ENCODE measurements at places on chromosomes 3 and 15.

- no peak for DNase-seq
These were observed 97.9 kb upstream of the NANOGP8 start for GRCh38 chr15:35182841-35183479.

DNA sequence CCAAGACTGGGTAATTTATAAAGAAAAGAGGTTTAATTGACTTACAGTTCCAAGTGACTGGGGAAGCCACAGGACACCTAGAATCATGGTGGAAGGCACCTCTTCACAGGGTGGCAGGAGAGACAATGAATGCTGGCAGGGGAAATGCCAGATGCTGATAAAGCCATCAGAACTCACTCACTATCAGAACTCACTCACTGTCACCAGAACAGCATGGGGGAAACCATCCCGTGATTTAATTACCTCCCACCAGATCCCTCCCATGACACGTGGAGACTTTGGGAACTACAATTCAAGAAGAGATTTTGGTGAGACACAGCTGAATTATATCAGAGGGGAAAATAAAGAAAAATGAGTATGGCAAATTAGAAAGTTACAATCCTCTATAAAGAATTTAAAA is 310.9 kb downstream of the BCHE start:
- no peak for DNase-seq

- no peak for DNase-seq
These were observed 177.5 kb upstream of the LPP start for GRCh38 chr3:187976365-187976900.

- no peak for DNase-seq
These were observed 519.8 kb upstream of the MDFIC2 start for GRCh38 chr3:70832089-70832833.

DNA sequence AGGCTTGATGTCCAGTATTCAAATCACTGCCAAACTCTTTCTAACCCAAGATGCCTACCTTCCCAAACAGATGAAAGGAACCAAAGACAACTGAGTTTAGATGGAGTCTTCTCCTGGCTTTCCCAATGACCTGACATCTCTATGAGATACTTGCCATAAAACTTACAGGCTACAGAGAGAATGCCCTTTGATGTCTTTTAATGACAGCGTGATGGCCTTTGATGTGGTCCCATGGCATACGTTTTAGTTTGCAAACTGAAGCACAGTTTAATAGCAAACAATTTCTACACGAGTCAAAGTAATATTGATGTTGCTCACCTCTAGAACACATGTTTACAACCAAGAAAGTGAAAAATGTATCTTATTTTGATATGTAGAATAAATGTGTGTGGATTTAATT is 73.2 kb downstream of the ZIC4 start:
- no peak for DNase-seq

- no peak for DNase-seq
These were observed 75.7 kb downstream of the C3orf38 start for GRCh38 chr3:88225326-88226008.

DNA sequence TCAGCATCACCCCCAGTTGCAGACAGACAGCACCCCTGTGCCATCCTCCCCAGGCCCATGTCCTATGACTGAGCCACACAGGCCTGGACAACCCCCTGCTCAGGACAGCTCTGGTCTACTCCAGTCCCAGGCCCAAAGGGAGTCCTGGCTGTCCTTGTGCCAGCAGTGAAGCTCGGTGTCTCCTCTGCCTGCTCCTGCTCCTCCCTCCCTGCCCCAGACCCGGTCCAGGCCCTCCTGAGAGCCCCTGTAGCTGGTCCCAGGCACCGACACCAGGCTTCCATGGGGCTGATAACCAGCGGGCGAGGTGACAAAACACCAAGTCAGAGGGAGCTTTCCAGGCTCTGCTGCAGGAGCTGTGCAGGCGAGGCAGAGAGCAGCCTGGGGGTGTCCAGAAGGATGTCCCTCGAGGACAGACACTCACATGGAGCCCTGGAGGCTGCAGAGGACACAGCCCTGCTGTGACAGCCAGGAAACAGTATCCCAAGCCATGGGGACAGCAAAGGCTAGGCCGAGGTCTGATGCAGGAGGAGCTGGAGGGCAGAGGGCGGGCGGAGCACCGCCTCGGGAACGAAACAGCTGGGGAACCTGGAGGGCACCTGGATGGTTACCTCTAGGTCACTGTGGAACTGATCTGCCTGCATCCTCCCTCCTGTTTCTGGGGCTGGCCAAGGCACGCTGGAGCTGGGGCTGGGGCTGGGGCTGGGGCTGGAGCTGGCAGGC is 103.8 kb upstream of the PRR20G start:
- DNase-seq: no peak

- DNase-seq: peak; percentile 60
These were observed 35.6 kb upstream of the GYG1 start for GRCh38 chr3:148955544-148956346.

DNA sequence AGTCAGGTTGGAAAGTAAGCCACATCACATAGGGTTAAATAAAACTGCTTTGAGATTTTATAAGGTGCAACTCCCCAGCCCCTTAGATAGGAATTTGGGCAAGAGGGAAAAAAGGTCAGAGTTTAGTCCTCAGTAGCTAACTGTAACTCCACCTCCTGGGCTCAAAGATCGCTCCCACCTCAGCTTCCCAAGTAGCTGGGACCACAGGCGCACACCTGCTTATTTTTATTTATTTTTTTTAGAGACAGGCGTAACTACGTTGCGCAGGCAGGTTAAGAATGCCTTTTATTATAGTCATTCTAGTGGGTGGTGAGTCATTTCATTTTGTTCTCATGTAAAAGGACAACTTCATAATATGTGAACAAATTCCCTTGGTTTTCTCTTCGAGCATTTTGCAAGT is 14.7 kb downstream of the TM2D3 start:
- no peak for DNase-seq

- no peak for DNase-seq
These were observed 34.0 kb downstream of the BHLHE40 start for GRCh38 chr3:5013021-5013906.

DNA sequence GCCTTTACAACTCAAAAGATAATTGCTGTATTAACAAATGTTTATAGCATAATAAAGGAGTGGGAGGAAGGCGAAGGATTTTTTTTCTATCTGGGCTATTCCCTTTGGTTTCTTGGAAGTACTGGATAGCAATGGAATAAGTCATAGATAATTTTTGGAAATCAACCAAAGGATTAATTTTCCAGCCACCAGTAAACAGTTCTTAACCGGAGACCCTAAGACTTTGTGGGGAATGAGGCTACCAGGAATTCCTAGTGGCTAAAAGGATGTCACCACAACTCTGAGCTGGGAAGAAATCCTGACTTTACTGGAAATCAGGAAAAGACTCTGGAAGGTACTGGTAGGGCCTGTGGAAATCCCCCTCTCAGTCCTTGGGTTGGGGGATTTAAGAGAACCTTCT is 138.4 kb upstream of the RARB start:
- DNase-seq: no peak

DNA sequence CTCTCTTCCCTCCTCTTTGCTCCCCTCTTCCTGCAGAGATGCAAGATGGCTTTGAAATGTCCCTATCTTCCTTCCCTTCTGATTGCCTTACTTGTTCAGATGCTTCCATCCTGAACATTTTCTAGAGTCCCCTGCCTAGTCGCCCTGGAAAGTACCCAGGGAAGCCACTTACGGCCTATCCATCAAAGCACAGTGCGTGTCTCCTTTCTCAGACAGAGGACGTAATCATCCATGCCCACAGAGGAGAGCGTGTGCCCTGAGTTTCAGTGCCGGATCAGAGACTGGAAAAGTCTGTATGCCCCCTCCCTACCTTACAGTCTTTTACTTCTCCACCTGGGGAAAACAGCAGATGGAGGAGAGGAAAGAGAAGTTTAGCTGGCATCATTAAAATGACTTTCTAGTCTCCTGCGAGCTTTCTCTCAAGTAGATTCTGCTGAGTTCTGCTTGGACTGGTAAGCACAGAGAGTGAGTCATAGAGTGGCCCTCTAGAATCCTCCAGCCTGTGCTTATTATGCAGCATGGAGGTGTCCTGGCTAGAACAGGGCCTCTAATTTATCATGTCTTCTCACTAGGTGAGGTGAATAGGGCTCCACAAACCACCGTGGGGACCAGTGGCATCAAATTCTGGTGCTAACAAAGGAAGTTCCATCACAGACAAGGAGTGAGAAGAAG is 114.6 kb downstream of the SLCO3A1 start:
- DNase-seq: no peak

GRCh38 chr3:4595710-4596113 is 102.6 kb downstream of the ITPR1 start:
- DNase-seq: no peak

- DNase-seq: peak; percentile 13
These were observed 749.0 kb downstream of the NSUN3 start for GRCh38 chr3:94811836-94812235.
